H1 (cell line): ENCODE measurements at places on chromosomes 5 and 9. TPM values are rescaled to one million over a fixed set of nuclear protein-coding genes. Genes with fewer than 3 reads are reported as not detected.
A peak's percentile ranks its signal among the peaks of the same experiment; 100 is the strongest.

DNA sequence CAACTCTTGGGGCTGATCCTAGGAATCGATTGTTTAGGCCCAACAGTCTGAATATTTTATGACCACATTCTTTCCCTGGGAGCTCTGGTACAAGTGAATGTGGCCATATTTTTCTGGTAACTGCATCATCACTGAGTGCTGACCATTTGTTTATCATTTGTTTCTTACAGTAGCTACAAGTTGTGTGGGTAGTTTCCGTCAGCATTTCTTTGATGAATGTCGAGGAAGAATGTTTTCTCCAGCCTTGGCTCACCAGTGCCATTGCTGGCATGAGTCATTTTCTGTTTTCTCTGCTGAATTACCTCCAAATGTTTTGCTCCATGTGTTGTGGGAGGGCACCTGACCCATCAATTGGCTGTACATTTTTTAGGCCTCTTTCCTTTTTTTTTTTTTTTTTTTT is 14.1 kb upstream of the CARD19 start:
- DNase-seq: no peak

PCDHGA2 gene
- 0.39 and 0.61 TPM in 2 replicates for polyA plus RNA-seq

DNA sequence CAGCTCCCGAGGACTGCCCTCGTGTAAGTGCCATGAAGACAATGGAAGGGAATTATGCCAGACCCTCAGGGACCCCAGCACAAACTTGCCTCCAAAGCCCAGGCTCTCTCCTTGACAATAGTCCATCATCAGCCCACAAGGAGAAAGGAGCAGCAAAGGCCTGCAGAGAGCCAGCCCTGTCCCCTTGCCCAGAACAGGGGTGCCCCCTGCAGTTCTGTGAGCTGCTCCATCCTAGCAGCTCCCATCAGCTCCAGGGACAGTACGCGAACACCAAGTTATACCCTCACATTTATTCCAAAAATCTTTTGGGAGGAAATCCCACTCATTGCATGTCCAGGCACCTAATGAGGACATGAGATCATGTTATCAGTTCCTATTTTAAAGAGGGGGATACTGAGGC is 11.1 kb downstream of the BARX1 start:
- DNase-seq: no peak

DNA sequence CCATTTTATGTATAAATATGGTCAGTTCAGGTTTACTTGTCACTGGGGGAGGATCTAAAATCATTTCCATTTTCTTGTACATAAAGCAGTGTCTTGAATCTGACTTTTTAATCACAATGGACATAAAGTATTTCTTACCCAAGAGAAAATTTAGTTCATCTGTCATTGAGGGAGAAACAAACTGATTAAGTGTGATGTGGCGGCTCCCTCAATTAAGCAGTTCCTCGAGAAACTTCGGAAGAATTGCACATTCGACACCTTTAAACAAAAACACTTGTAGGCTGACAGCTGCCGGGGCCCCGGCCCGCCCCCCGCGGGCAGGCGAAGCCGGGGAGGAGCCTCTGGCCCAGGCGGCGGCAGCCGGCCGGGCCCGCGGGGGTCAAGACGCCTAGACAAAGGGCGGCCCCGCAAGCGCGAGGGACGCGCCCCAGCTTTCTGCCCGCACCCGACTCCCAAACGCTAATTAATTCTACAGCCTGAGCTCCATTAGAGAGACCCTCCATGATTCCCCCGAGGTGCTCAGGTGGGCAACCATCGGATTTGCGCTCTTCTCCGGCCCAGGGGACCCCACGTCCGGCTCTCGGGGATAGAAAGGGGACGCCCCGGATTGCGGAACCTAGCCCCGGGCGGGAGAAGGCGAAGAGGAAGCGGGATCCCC is 750 bp downstream of the TRIM36 start:
- DNase-seq: no peak

GRCh38 chr5:32712481-32713360 is 1.6 kb downstream of the NPR3 start:
- no peak for DNase-seq

ENTREP1 gene
- 14.8 and 15.3 TPM in 2 replicates for polyA plus RNA-seq

DNA sequence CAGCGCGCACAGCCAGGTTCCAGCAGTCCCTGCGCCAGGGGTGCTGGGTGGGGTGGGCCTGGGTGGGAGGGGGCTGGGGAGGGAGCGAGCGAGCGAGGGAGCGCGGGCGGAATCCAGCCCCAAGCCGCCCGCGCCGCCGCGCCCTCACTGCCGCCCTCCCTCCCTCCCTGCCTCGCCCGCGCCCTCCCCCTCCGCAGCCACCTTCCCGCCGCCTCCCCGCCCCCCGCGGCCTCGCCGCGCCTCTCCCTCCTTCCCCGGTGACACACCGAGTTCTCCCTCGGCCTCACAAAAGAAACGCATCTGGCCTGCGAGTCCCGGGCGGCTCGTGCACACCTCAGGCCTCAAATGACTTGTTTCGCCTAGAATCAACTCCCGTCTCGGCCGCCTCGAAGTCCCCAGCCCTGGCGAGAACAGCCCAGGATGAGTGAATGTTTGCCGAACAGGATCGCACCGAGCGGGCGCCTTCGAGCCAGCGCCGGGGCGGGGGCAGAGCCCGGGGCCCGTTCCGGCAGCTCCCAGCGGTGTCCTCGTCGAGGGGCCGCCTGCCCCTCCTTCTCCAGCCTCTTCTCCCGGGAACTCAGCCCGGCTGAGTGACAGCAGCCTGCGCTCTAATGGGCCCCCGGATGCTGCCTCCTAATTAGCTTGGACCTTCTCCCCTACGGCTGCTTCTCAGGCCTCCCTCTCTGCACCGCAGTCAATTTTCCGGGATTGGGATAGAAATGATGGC is 371 bp upstream of the PITX1 start:
- no peak for DNase-seq

DNA sequence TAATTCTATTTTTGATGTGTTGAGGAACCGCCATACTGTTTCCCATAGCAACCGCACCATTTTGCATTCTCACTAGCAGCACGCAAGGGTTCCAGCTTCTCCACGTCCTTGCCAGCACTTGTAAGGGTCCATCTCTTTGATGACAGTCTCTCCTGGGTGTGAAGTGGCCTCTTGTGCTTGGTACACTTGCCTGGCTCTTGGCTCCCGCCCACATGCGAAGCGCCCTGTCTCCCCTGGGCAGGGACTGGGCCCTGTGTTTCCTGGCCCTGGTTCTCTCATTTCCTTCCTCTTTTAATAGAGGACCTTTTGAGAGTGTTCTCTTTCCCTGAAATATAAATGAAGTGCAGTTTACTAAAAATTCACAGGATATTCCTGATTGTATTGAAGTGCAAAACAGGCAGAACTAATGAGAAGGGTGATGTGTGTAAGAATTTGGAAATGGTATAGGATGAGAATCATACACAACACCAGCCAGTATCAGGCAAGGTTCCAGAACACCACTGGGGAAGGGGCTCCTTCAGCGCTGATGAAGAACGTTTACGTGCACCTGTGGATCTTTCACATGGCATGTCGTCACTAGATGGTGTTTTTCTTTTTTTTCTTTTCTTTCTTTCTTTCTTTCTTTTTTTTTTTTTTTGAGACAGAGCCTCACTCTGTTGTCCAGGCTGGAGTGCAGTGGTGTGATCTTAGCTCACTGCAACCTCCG is 73.0 kb downstream of the EHMT1 start:
- no peak for DNase-seq

GRCh38 chr9:106621313-106622163 is 241.4 kb upstream of the ZNF462 start:
- peak; percentile 48 for DNase-seq
